Activated CD4-positive, alpha-beta T cell treated with anti-CD3 and anti-CD28 coated beads, Interleukin-2, amount 10 ng/mL, durations not matched to agents 7 days and 5 days (primary cell): ENCODE measurements at places on chromosomes 13 and 19. TPM values are rescaled to one million over a fixed set of nuclear protein-coding genes. Genes with fewer than 3 reads are reported as not detected.

DNA sequence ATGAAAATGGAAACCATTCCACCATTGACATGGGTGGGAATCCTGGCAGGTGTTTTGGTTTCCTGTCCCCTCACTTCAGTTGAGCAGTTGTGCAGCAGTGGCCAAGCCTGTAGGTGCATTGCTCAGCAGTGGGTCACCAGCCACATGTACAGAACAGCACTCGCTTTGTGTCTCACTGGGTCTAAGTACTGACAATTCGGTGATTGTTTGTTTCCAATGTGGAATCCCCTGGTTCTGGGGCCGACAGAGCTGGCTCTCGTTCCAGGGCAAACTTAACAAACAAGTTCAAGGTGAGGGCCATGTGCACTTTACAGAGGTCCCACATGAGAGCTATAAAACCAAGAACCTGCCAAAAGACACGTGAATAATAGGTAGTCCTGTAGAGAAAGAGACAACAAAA, 54.1 kb upstream of the SPATA13 start:
- no peak for DNase-seq

- no peak for DNase-seq
Measured at GRCh38 chr13:30094015-30094414, 213.3 kb downstream of the KATNAL1 start.

DNA sequence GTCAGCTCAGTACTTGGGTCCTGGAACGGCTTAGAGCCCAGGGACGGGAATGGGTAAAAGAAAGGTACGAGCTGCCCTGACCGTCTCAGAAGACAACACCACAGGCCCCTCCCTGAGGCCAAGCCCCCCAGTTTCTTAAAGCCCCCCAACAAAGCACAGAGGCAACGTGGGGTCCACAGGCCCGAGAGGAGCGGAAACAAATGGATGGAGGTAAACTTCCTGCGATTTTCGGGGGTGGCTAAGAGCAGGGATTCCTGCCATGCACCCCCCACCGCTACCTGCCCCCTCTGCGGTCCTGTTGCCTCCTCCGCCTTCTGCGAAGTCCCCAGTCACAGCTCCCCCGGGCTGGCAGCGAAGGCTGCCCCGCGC, 48.2 kb downstream of the PTPRS start:
- DNase-seq, result no peak

DNA sequence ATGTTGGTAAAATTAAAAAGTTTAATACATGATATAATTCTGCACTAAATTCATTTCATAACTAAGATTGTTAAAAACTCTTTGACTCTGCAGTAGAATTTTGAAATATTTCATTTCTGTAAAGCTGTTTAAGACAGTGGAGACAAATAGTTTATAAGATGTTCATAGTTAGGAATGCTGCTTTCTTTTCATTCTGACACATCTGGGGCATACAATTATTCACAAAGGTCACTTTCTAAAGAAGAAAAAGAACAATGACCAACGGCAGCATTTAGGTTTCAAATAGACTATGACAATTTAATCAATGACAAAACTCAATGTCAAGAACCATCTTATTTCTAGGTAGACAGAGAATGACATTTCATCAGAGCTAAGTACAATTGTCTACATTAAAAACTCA, 1422.1 kb downstream of the PCDH9 start:
- no peak for DNase-seq

The COL4A1 gene
- 0.06 TPM for total RNA-seq

GRCh38 chr19:40192758-40193586, 1.7 kb downstream of the MAP3K10 start:
- DNase-seq, result no peak

The SMIM17 gene
- 0.25 TPM for total RNA-seq

- no peak for DNase-seq
Measured at GRCh38 chr19:32476032-32476350, 70.4 kb downstream of the DPY19L3 start.

DNA sequence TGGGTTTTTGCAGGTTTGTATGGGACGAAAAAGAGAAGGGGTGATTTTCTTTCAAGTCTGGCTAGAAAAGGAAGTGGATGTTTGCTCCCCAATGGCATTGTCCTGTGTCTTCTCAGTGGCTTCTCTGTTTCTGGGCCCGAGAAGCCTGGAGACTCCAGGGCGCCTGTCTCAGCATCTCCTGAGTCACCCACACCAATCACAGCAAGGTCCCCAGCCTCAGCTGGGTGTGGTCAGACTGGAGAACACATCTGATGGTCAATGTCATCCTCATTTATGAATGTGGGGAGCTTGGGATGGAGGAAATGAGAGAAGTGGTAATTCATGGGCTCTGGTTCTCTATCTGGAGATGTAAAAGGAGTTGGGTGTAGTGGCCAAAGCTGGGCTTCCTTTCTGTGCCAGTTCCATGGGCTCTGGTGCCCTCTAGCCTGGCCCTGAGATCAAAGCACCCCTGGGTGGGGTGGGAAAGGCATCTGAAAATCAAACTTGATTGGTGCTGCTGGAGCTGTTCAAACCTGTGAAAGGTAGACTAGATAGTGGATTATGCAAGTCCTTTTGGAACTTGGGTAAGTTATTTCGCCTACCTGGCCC, 13.4 kb downstream of the RASL11A start:
- DNase-seq, result no peak

DNA sequence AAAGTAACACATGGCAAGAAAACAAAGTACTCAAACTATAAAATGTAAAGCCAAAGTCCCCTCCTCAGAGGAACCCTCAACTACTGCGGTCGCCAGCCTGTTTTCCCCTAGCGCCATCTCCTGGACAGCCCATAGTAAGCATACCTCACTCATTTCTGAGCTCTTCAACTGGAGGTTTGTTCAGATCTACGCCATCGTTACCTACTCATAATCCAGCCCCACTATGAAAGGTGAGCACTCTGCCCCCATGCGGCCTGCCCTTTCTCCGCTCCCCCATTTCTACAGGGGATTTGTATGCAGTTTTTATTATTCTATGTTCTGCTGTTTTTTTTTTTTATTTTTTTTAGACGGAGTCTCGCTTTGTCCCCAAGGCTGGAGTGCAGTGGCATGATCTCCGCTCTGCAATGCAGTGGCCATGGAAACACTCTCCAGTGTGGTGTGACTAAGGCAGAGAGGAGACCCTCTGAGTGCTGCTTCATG, 26.2 kb downstream of the OPA3 start:
- peak; percentile 83 for DNase-seq

The YJEFN3 gene
- total RNA-seq, result 12.8 TPM

The PRR22 gene
- total RNA-seq, result 5.4 TPM
